Aorta (tissue), 5 donors: ENCODE measurements at places on chromosomes 6 and 20. TPM values are rescaled to one million over a fixed set of nuclear protein-coding genes. Genes with fewer than 3 reads are reported as not detected.

GRCh38 chr6:125828476-125829039, 37.8 kb downstream of the NCOA7 start:
- H3K36me3 ChIP-seq, result no peaks in the 10 kb centered on the region
- DNase-seq, result no peak
- no peaks in the 10 kb centered on the region for H3K27me3 ChIP-seq
- no peaks in the 10 kb centered on the region for H3K4me1 ChIP-seq
- H3K4me3 ChIP-seq, result no peak overlapping the region

- H3K4me3 ChIP-seq, result no peak overlapping the region
- H3K36me3 ChIP-seq, result peaks cover 2% of the 10 kb centered on the region
Measured at GRCh38 chr6:137870308-137870644, 3.2 kb downstream of the TNFAIP3 start.

Gene ASIP
- not detected for total RNA-seq

- no peaks in the 10 kb centered on the region for H3K4me1 ChIP-seq
- H3K4me3 ChIP-seq, result no peak overlapping the region
- H3K36me3 ChIP-seq, result no peaks in the 10 kb centered on the region
- no peak overlapping the region for H3K27ac ChIP-seq
- no peak for DNase-seq
- H3K27me3 ChIP-seq, result no peaks in the 10 kb centered on the region
Measured at GRCh38 chr6:24833711-24834386, 35.1 kb upstream of the ARMH2 start.

Gene MYMX
- total RNA-seq, result 1.6 TPM

Gene SLC17A3
- not detected for total RNA-seq

Gene SMIM13
- 9.5 TPM for total RNA-seq

DNA sequence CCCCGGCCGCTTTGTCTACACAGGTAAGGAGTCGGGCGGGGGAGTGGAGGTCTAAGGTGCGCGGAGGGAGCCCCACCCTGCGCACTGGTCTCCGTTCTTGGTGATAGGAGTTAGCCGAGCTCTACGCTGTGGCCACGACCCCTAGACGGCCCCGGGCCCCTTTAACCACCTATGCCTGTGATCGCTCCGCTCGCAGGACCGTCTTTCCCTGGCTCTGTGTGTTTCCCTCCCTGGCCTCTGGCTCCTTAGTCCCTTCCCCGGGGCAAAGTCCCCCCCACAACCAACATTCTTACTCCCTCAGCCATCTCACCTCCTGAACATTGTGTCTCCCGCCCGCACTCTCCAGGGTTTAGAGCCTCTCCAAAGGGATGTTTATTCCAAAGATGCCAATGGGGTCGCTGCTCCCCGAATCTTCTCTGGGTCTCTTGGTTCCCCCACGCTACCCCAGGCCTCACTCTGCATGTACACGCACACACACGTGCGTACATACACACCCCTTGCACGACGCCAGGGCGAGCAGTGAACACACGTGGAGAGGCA, 50.4 kb downstream of the CPXM1 start:
- DNase-seq, result no peak
- no peaks in the 10 kb centered on the region for H3K36me3 ChIP-seq
- H3K27me3 ChIP-seq, result no peaks in the 10 kb centered on the region
- no peak overlapping the region for H3K27ac ChIP-seq
- H3K4me1 ChIP-seq, result no peaks in the 10 kb centered on the region

GRCh38 chr6:46549155-46549554, 57.9 kb upstream of the RCAN2 start:
- H3K27me3 ChIP-seq, result no peaks in the 10 kb centered on the region
- no peak for DNase-seq
- H3K4me1 ChIP-seq, result no peaks in the 10 kb centered on the region
- H3K36me3 ChIP-seq, result no peaks in the 10 kb centered on the region
- no peak overlapping the region for H3K27ac ChIP-seq
- no peak overlapping the region for H3K4me3 ChIP-seq

DNA sequence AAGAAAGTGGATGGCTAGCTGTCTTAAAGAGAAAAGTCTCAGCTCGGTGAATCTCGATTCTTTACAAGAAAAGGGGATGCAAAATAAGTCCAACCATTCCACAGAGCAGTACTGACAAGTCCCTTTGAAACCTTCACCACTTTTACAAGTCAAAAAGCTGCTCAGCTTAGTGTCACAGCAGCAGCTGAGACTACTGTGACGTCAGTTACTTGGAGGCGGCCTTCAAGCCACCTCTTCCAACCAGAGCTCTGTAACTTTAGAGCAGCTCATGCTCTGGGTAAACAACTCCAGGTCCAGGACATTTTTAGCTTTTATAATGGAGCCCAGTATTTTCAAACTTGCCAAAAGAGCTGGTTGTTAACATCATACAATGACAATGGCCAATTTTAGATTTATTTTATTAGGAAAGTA, at the start of gene KIAA0408:
TSS of gene KIAA0408 (minus strand) at position 159 of the 411 bp plus-strand sequence. CDS start 5,408 bp downstream, outside the sequence.
- H3K27ac ChIP-seq, result peak within 1 kb of the TSS; percentile 91
- no peaks in the 10 kb centered on the region for H3K36me3 ChIP-seq
- H3K4me3 ChIP-seq, result peak within 1 kb of the TSS; percentile 80
- no peaks in the 10 kb centered on the region for H3K27me3 ChIP-seq
- H3K4me1 ChIP-seq, result no peaks in the 10 kb centered on the region

- H3K36me3 ChIP-seq, result no peaks in the 10 kb centered on the region
- no peak overlapping the region for H3K27ac ChIP-seq
- no peaks in the 10 kb centered on the region for H3K4me1 ChIP-seq
- no peaks in the 10 kb centered on the region for H3K27me3 ChIP-seq
- no peak for DNase-seq
Measured at GRCh38 chr6:11950109-11950508, 62.0 kb upstream of the HIVEP1 start.

DNA sequence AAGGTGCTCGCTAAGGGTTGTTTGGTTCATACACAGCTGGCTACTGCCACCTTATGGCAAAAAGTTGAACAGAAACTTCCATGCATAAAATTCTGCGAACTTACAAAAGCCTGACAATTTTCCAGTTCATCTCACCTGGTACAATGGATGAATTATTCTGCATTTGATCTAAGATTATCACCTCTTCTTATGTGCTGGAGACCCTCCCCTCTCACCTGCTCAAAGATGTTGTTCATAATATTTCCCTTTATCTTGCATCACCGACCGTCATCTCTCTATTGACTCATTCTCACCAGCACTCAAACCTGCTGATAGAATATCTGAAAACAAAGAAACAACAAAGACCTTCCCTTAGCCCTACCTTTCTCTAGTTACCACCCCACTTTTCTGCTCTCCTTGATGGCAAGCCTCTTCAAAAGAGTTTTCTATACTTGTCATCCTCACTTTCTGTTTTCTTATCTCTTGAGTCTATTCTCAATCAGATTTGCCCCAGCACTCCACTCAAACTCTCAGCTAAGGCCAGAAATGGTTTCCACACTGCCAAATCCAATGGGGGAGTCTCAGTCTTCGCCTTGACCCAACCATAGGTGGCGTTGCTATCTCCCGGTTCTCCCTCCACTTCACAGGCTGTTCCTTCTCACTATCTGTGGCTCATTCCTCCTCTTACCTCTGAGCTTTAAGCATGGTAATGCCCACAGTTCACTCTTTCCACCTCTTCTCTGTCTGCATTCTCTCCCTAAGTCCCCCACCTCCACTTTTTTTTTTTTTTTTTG, 25.8 kb downstream of the SNRNP48 start:
- no peaks in the 10 kb centered on the region for H3K27me3 ChIP-seq

DNA sequence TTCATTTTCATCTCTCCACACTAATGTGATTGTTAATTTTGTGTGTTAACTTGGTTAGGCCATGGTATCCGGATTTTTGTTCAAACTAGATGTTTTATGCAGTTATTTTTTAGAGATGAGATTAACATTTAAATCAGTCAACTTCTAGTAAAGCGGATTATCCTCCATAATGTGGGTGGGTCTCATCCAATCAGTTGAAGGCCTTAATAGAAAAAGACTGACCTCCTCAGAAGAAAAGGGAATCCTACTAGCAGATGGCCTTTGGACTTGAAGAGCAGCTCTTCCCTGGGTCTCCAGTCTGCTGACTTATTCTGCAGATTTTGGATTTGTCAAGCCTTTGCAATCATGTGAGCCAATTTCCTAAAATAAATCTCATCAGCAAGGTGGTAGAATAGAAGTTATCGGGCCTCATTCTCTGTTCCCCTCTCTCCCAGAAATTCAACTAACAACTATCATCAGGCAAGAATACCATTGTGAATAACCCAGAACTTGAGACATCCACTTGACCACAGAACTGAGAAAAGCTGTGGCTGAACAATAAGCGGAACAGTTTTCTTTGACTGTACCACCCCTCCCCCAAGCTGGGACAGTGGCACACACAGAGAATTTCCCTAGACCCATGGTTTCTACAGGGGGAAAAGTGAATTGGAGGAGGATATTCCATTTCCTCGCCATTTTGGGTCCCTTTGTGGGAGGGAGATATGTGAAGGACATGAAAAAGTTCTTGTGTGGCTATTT, 323.0 kb downstream of the UTRN start:
- DNase-seq, result no peak
- no peaks in the 10 kb centered on the region for H3K27me3 ChIP-seq
- no peak overlapping the region for H3K4me3 ChIP-seq
- H3K36me3 ChIP-seq, result no peaks in the 10 kb centered on the region

GRCh38 chr6:41487860-41488432, 58.2 kb upstream of the FOXP4 start:
- H3K27ac ChIP-seq, result no peak overlapping the region
- H3K36me3 ChIP-seq, result no peaks in the 10 kb centered on the region
- no peaks in the 10 kb centered on the region for H3K27me3 ChIP-seq
- H3K4me3 ChIP-seq, result no peak overlapping the region
- no peak for DNase-seq
- H3K4me1 ChIP-seq, result no peaks in the 10 kb centered on the region

Gene RAB44
- total RNA-seq, result 0.66 TPM

DNA sequence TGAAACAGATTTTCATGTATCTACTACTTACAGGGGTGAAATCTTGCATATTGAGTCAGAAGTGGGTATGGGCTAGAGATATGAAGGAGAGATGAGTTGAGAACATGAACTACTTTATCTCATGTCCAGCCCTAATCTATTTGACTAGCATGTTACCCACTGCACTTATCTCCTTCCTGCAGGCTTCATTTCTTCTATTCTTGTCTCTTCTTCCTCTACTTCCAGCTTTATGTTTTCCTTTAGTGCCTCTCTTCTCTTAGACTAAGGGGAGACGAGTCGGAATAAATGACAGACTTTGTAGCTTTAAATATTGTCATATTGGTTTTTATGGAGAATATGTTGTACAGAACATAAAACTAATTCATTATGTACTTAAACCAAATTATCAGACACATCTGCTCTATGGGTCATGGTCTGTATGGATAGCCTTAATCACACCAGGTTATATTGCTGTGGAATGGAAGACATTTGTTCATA, 5.3 kb downstream of the RAB32 start:
- H3K4me3 ChIP-seq, result no peak overlapping the region
- no peaks in the 10 kb centered on the region for H3K36me3 ChIP-seq
- no peaks in the 10 kb centered on the region for H3K27me3 ChIP-seq
- H3K27ac ChIP-seq, result no peak overlapping the region
- no peaks in the 10 kb centered on the region for H3K4me1 ChIP-seq

- no peak overlapping the region for H3K27ac ChIP-seq
- DNase-seq, result no peak
Measured at GRCh38 chr20:4260102-4260501, 244.7 kb upstream of the RNF24 start.

Gene ZBTB9
- total RNA-seq, result 3.0 TPM

DNA sequence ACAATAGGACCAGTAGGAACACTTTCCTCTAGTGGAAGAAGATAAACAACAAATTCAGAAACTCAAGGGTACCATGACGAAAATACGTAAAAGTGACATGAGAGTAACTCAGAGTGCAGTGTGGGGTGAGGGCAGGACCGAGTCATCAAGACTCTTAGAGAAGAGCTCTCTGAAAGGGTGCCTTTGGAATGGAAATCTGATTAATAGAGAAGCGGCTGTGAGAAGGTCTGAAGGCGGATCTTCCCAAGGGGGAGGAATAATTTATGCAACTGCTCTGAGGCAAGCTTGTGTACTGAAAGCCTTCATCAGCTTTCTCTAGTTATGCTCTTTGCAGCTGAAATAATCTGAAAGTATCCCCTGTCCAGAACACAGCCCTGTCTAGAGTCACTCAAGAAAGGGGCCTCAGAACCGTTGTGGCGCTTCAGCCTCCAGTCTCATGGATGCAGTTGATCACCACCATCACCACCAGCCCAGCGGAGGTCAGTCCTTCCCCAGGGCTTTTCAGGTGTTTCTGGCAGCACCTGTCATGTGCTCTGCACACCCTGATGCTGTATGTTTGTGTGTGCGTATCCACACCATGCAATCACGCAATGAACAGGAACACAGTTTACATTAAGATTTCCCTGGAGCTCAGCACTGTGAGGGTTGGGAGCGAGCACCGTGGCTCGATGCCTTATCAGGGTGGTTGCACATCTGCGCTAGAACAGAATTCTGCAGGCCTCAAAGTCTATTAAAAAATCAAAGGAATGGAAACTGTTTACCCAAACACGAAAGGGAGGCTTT, 396.5 kb downstream of the SMOC2 start:
- no peak overlapping the region for H3K4me3 ChIP-seq
- DNase-seq, result no peak
- H3K27ac ChIP-seq, result no peak overlapping the region
- no peaks in the 10 kb centered on the region for H3K4me1 ChIP-seq

DNA sequence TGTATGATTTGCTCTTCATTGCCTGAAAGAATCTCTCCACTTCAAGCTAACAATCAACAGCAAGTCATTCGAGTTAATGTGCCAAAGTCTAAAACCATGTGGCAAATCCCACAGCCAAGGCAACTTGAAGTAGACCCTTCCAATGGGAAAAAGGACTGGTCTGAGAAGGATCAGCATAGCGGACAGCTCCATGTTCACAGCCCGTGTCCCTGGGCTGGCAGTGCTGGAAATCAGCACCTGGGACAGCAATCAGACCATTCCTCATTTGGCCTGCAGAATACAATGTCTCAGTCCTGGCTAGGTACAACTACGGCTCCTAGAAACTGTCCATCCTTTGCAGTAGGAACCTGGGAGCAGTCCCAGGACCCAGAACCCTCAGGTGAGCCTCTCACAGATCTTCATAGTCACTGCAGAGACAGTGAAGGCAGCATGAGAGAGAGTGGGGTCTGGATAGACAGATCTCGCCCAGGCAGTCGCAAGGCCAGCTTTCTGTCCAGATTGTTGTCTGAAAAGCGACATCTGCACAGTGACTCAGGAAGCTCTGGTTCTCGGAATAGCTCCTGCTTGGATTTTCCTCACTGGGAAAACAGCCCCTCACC, 1.1 kb downstream of the GJA10 start:
- H3K27ac ChIP-seq, result no peak overlapping the region
- H3K4me3 ChIP-seq, result no peak overlapping the region
- no peaks in the 10 kb centered on the region for H3K27me3 ChIP-seq
- DNase-seq, result no peak
- no peaks in the 10 kb centered on the region for H3K4me1 ChIP-seq

- no peaks in the 10 kb centered on the region for H3K4me1 ChIP-seq
- DNase-seq, result no peak
- H3K27ac ChIP-seq, result no peak overlapping the region
- H3K27me3 ChIP-seq, result no peaks in the 10 kb centered on the region
- H3K4me3 ChIP-seq, result no peak overlapping the region
Measured at GRCh38 chr6:142355520-142356174, 53.8 kb downstream of the ADGRG6 start.

DNA sequence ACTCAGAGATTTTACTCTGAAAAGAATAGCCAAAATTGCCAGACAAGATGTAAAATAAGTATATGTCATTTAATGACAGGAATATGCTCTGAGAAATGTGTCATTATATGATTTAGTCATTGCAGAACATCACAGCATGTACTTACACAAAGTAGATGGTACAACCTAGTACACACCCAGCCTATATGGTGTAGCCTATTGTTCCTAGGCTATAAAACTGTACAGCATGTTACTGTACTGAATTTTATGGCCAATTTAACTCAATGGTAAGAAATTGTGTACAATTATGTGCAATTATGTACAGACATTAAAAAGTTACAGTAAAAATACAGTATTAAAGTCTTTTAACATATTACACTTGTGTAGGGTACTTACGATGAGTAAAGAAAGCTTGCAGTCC, 311.9 kb upstream of the EPHA7 start:
- no peak overlapping the region for H3K27ac ChIP-seq
- no peak for DNase-seq
- no peaks in the 10 kb centered on the region for H3K36me3 ChIP-seq
- H3K27me3 ChIP-seq, result no peaks in the 10 kb centered on the region
